Activated T-helper 1 cell treated with Interleukin-2 at 50 U/mL for 16 hours (primary cell): ENCODE measurements at places on chromosomes 5 and 9.
A peak's percentile ranks its signal among the peaks of the same experiment; 100 is the strongest.

DNA sequence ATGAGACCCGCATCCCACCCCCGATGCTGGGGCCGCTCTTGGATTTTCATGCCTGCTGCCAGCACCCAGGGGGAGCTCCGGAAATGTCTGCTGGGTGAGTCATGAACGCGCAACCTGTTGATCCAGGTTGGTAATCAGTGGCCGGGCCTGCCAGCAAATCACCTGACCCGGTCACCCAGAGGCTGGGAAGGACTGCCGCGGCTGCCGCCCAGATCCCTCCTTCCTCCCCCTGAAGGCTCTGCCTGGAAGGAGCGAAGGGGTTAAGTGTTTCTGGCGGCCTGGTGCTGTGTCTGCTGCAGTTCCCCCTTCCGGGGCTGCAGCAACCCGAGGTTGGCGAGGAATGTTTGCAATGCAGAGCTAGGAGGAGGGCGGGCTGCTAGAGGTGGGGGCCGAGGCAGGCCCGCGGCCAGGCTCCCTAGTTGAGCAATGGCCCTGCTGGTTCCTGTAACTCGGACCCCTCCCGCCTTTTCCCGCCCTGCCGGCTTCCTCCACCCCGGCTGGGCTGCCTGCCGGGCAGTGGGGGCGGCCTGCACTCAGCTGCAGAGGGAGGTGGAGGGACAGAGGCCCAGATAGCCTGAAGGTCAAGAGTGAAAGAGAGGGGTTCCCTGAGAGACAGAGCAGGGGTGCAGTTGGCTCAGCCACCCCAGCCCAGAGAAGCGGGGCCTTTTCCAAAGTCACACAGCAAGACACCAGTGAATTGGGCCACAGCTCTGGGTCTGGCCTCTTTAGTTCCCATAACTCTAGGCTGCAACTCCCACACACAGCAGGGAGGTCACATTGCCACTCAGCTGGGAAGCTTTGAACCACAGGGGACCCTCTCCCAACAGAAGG, 156.3 kb upstream of the IER5L start:
- no peak for DNase-seq

DNA sequence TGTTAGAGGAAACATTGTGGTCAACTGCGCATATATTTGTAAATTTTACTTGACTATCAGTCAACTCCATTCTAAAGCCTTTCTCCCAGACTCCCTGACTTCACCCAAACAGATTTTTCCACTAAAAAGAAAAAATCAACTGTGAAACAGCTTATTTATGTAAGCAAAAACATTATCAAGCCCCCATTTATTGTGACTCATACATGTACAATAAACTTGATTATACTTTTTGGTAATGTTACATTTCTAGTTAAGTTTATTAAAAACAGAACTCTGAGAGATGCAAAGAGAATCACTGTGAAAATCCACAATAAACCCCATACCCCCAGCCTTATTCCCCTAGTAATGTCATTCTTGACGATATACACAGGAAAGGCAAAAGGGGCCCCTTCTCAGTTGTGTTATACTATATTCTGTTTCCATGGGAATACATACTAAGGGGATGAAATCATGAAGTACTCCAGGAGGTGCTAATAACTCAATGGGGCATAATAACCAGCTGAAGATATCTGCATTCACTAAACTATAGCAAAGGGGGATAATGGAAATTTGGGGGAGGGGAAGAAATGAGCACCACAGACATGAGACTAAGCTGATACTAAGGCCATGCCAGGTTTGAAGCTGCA, 616.0 kb downstream of the ACTL7B start:
- no peak for DNase-seq

GRCh38 chr5:94779684-94780083, 161.2 kb downstream of the SLF1 start:
- DNase-seq: no peak

DNA sequence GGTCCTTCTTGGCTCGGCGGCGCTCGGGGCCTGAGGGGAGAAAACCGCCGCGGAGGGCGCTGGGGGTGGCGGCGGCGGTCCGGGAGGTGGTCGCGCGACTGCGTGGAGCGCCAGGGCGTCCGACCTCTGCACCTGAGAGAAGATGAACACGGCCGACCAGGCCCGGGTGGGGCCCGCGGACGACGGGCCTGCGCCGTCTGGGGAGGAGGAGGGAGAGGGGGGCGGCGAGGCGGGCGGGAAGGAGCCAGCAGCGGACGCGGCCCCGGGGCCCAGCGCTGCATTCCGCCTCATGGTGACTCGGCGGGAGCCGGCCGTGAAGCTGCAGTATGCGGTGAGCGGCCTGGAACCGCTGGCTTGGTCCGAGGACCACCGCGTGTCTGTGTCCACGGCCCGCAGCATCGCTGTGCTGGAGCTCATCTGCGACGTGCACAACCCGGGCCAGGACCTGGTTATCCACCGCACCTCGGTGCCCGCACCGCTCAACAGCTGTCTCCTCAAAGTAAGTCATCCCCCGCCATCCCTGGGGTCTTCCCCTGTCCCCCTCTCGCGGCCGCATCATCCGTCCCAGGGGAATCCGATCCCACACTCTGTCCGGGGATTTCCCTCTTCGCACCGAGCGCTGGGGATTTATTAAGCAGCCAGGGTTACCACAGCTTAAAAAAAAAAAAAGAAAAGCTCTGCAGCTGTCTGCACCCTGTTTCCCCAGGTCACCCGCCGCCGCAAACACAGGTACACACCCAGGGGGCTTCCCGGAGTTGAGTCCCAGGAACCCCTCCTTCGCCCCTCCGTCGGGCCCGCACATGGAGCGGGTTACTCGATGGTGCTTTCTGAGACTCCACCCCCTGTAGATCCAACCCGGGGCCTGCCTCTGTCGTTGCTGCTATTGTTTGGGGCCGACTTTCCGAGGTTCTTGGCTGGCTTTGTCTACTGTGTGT, at the start of gene GTF3C4:
GTF3C4 (plus strand) TSS at position 8 of the 935 bp plus-strand sequence; CDS start at position 143, 135 bp downstream.
- peak; percentile 47 for DNase-seq

GRCh38 chr5:51389577-51390463, 6.6 kb downstream of the ISL1 start:
- no peak for DNase-seq

GRCh38 chr9:90296539-90296938, 346.1 kb downstream of the DIRAS2 start:
- no peak for DNase-seq

DNA sequence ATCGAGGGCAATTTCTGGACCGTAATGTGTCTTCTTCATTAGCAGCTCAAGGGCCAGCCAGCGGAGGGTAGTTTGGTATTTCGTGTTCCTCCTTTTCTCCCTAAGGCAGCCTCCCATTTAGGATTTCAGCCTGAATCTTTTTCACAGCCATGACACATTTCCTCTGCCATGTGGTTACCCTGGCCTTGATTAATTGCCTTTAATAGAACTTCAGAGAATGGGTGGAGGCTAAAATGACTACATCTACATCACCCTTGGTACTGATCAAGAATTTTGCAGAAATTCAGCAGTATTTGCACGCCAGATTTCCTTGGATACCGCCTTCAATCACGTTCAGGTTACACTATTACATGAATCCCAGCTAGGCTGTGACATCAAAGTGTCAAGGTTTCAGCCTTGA, 58.0 kb downstream of the ADAMTS16 start:
- no peak for DNase-seq

GRCh38 chr5:112316731-112317130, 102.3 kb downstream of the EPB41L4A start:
- DNase-seq: no peak
